ENCODE measurements at places on chromosomes 4 and X. TPM values are rescaled to one million over a fixed set of nuclear protein-coding genes. Genes with fewer than 3 reads are reported as not detected.

The DMD gene
- polyA plus RNA-seq: not detected

The RHOXF1 gene
- polyA plus RNA-seq: not detected

GRCh38 chr4:15982842-15983524 is 20.0 kb upstream of the FGFBP2 start:
- H3K27me3 ChIP-seq: peaks cover 4% of the 10 kb centered on the region
- H3K4me3 ChIP-seq: no peak overlapping the region
- no peaks in the 10 kb centered on the region for H3K36me3 ChIP-seq
- H3K4me1 ChIP-seq: no peaks in the 10 kb centered on the region
- no peak for DNase-seq

GRCh38 chrX:41116948-41117347 is 31.7 kb downstream of the USP9X start:
- H3K27ac ChIP-seq: peak overlapping the region; percentile 78
- H3K36me3 ChIP-seq: no peaks in the 10 kb centered on the region
- H3K4me1 ChIP-seq: peaks cover 73% of the 10 kb centered on the region

- DNase-seq: no peak
- no peaks in the 10 kb centered on the region for H3K27me3 ChIP-seq
- no peak overlapping the region for H3K27ac ChIP-seq
- H3K36me3 ChIP-seq: peaks cover 74% of the 10 kb centered on the region
- H3K4me3 ChIP-seq: no peak overlapping the region
Measured at GRCh38 chr4:6616087-6616995, 24.1 kb upstream of the MRFAP1 start.

GRCh38 chr4:164935363-164935762 is 42.1 kb downstream of the TRIM61 start:
- peaks cover 74% of the 10 kb centered on the region for H3K27me3 ChIP-seq
- H3K4me3 ChIP-seq: no peak overlapping the region
- no peaks in the 10 kb centered on the region for H3K36me3 ChIP-seq
- no peak overlapping the region for H3K27ac ChIP-seq
- DNase-seq: no peak
- H3K4me1 ChIP-seq: no peaks in the 10 kb centered on the region

- no peak for DNase-seq
- H3K4me1 ChIP-seq: no peaks in the 10 kb centered on the region
- H3K4me3 ChIP-seq: no peak overlapping the region
- no peak overlapping the region for H3K27ac ChIP-seq
- no peaks in the 10 kb centered on the region for H3K27me3 ChIP-seq
- no peaks in the 10 kb centered on the region for H3K36me3 ChIP-seq
Measured at GRCh38 chr4:34851411-34851810, 1392.9 kb downstream of the ARAP2 start.

The APLN gene
- polyA plus RNA-seq: not detected

The RPL9 gene
- 3,314 TPM for polyA plus RNA-seq

DNA sequence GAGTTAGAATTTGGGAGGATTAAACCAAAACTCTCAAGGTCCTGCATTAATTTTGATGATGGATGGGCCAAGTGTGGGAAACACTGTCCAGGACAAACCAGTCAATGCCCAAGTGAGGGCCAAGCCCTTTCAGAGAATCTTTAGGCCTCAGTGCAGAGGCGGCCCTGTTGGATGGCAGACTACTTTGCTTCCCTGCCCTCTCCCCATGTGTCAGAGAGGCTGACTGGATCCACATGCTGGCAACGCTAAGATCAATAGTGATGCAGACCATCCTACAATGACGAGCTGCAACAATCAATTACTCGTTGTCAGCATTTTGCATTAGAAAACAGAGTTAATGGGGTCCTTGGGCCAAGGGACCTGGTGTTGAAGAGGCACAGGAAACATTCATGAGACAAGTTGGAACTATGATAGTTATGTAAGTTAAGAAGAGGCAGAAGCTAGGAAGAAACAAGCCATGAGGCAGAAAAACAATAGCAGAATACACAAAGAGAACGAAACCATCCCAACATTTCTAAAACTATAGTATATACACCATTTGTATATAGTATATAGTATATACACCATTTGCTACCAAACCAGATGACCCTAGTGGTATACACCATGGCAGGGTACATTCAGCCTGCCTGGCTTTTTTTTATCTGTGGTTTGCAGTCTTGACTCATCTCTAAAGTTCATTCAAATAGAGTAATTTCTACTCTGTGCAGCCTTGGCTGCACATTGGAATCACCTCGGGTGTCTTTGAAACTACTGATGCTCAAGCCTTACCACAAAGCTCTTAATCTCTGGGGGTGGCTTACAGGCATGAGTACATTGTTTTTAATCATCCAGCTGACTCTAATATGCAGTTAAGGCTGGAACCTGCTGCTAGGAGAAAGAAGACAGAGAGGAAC is 147.7 kb upstream of the GYPA start:
- no peaks in the 10 kb centered on the region for H3K4me1 ChIP-seq
- no peaks in the 10 kb centered on the region for H3K36me3 ChIP-seq
- H3K27me3 ChIP-seq: no peaks in the 10 kb centered on the region
- no peak overlapping the region for H3K4me3 ChIP-seq
- H3K27ac ChIP-seq: no peak overlapping the region
- no peak for DNase-seq

All from naive thymus-derived CD8-positive, alpha-beta T cell (primary cell).